ENCODE measurements at places on chromosomes 16 and 17.

- no peak for DNase-seq
Observed at GRCh38 chr17:61556224-61557188, 34.5 kb downstream of the NACA2 start.

- no peak for DNase-seq
Observed at GRCh38 chr17:46056800-46057304, 57.8 kb downstream of the STH start.

- no peak for DNase-seq
Observed at GRCh38 chr16:75250089-75250808, 1.2 kb downstream of the BCAR1 start.

DNA sequence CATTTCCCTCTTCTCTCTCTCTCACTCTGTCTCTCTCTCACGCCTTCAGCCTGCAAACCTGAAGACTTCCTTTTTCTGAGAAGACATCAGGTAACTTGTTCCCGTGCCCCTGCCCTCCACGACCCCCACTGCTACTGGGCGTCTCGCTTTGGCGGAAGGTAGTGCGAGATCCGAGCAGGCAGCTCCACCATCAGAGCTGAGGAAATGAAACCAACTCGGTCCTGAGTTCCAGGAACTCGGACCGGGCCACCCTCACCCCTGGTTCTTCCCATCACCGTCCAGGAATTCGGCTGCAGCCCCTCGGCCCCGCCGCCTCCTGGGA, 585 bp downstream of the MLKL start:
- no peak for DNase-seq

DNA sequence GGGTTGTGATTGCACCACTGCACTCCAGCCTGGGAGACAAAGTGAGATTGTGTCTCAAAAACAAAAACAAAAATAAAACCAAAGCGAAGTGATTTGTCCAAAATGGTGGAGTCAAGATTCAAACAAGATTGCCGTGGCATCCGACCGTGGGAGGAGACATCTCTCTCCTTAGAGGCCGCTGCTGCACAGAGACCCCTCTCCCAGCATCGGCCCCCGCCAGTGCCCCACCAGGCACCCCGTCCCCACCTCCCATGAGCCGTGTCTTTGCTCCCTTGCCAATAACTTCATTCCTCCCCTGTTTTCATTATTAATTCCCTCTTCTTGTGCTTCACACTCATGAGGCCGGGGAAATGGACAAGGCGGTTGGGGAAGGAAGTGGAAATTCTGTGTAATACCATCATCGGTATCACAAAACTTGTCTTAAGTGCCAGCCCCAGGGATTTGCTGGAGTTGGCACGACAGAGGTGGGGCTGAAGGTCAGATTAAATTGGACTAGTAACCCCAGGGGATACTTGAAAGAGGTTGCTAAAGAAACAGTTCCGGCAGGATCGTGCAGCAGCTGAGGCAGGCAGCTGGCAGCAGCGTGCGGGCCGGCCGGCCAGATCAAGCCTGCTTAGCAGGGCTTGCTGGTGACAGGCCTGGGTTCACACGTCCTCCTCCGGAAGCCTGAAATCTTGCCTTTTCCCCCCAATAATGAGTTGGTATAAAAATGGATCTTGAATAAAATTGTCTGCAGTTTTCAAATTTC, 66.8 kb downstream of the RTN4RL1 start:
- DNase-seq, result no peak

GRCh38 chr16:89902980-89903379, 15.7 kb upstream of the MC1R start:
- no peak for DNase-seq

GRCh38 chr17:75832652-75833400, 11.4 kb downstream of the UNC13D start:
- DNase-seq, result no peak

Data from right lung (tissue), 10 donors.